ENCODE measurements at places on chromosomes 11 and 22.

- DNase-seq = no peak
Measured at GRCh38 chr11:5922749-5923426, 19.2 kb upstream of the OR56A3 start.

DNA sequence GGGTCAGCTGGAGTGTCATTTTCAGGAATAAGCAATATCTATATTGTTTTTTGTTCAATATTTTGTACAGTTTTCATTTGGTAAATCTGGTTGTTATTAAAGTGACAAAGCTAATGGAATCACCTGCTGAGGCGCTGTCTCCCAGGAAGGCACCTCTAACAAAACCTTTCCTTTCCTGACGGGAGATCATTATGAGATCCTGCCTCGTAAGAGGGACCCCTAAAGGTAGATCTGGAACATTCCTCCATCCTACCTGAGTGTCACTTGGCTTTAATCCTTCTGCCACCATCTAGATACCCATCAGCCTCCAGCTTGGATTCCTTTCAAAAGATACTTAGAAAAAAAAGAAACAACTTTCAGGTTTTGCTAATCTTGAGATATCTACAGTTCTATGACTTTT, 157.7 kb downstream of the FAT3 start:
- no peak for DNase-seq

- DNase-seq = no peak
Measured at GRCh38 chr11:65133724-65134123, 595 bp downstream of the SYVN1 start.

DNA sequence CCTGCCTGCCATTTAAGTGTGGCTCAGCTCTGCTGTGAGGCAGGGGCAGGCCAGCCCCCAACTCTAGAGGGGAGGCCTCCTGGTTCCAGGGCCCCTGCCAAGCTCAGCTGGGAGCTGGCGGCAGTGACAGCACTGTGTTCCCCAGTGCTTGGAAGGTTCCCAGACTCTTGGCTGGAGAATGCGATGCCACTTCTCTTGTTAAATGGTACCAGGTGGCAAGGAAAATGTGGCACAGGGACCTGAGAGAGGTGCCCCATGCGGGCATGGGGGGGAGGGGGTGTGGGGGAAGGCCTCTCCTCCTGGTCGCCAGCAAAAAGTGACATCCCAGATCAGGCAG, 8.4 kb upstream of the TNFRSF13C start:
- DNase-seq = no peak

- DNase-seq = no peak
Measured at GRCh38 chr22:47166446-47167016, 404.1 kb downstream of the TBC1D22A start.

GRCh38 chr22:19397734-19398104, 33.8 kb downstream of the HIRA start:
- DNase-seq = no peak

DNA sequence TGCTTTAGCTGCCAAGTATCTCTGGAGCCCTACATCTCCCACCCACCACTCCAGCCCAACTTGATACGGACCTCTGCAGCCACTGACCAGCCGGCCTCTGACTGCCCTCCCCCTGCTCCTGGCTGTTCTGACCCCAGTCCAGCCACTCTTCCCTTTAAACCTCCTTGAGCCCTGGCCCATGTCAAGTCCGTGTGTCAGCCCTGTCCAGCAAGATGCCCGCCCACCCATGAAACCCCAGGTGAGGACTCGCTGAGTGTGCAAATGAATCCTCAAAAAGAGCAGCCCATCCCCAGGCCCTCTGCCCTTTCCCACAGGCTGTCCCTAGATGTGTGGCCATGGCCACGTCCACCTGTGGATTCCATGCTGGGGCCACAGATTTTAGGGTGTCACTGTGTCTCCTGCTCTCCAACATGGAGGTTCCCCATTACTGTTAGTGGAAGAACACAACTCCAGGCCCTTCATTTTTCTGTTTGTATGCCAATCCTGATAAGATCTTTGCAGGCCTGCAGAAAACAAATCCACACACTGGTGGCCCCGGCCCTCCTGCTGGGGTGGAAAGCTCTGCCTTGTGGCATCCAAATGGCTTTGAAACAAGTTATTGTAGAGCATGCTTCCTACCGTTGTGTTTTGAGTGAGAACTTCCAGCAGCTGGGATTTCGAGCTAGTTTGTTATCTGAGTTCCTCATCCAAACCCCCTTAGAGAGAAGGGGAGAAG, 22.7 kb upstream of the ADORA2A start:
- no peak for DNase-seq

DNA sequence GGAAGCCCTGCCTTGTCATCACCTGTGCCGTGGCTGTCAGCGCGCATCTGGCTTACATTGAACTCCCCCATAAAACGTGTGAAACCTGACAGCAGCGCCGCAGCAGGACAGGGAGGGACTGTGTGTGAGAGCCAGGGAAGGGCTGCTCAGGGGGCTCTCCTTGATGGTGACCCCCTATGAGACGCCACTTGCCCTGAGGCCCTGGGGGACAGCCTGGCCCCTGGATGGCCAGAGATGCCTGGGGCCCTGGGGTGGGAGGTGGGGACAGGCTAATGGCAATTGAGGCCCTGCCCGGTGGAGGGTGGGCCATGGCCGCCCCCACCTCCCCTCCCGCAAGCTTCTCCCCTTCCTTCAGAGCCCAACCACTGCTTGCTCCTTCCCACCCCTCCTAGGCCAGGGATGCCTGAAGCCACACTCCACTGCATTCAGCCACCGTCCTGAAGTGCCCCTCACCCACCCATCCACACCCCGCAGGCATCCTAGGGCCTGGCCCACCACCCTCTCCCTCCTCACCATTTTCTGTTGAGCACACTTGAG, 35.3 kb upstream of the KCNQ1OT1 start:
- DNase-seq = no peak

GRCh38 chr11:11505692-11506091, 116.1 kb downstream of the GALNT18 start:
- no peak for DNase-seq

GRCh38 chr22:43851058-43851978, 11.0 kb downstream of the SULT4A1 start:
- DNase-seq = no peak

DNA sequence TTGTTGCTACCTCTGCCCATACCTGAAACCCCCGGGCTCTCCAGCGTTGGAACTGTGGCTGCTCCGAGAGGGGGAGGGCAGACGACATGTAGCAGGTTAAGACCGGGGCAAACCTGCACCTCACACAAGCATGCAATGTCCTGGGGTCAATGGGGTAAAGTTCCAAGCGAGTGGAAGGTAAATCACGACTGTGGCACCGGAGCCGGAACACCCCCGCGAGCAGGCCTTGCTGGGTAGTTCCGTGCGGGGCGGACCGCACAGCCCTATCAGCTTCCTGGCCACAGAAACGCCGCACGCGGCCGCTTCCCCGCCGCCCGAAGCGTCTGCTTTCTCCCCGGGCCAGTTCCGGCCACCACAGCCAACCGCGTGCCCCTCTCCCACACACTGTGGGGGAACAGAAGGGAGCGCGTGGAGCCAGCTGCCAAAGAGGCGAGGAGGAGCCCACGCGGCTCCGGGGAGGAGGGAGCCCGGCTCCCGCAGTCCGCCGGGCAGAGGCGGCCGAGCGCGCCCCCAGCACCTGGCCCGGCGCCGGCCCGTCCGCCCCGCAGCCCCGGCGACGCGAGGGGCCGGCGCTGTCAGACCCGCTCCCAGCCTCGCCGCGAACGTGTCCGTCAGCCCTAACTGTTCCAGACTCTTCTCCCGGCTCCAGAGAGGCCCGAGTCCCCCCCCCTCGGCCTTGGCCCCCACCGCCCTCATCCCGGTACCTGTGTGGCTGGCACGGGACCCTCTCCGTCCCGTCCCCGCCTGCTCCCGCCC, 1.6 kb downstream of the SPTBN2 start:
- DNase-seq = no peak

DNA sequence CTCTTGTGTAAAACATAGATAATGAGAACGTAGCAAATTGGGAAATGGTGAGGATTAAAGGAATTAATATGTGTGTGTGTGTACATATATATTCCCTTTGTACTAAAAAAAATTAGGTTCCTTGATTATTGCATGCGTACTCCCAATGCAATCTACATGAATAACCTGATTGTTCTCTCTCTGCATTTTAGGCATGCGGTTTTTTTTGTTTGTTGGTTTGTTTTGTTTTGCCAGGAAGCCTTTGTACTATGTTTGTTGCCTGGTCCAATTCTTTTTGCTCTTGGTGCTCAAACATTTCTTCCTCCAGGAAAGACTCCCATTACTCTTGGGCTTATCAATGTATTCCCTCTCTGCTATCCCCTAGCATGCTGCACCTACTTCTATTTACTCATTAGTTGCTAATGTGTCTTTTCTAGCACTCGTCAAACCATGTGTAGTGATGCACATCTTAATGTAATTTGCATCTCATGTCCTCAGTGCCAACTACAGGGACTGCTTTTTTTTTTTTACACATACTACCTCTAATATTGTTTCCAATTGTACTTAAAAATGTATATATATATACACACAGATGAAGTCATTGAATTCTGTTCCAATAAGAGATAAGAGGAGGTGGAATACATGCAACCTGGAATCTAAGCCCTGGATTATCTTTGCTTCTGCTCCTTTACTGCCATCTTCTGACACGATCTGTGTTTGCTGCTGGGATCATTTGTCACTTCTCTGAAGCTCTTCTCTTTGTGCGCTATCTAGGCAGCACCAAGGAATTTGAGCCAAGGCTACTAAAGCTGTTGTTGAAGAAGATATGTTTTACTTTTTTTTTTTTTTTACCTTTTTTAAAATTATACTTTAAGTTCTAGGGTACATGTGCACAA, 197.2 kb upstream of the ANO3 start:
- DNase-seq = no peak

DNA sequence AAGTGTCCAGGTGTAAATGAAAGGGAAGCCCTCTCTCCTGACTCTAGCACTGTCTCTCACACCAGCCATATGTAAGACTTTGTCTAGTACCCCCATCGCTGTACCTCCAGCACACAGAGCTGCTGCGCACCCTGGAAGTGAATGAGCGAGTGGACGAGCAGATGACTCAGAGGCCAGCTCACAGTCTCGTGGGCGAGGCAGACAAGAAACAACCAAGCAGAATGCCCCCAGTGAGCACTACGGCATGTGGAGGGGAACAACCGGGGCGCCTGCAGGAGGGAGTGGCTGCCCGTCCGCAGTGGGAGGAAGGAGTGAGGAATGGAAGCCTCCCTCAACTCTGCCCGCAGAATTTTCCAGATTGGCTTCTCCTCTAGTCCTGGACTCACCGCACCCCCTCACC, 46.4 kb downstream of the MCM5 start:
- peak; percentile 61 for DNase-seq

- DNase-seq = no peak
Measured at GRCh38 chr22:45731798-45732495, 60.3 kb downstream of the ATXN10 start.

GRCh38 chr11:47377571-47378009, 757 bp downstream of the SPI1 start:
- DNase-seq = no peak

DNA sequence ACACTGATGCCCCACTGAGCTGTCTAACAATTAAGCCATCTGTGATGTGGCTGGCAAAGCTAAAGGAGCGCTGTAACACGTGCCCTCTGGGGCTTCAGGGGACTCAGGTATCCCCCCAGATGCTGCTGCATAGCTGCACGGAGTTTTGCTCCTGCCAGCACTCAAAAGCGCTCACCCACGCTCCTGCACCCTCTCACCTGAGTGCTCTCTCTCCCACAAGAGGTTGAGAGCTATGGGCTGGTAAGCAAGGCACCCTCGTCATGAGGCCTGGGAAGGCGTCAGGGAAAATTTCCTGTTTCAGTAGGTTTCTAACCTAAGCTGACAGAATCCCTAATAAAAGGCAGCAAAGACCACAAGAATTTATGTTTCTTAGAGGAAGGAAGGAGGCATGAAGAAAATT, 850.3 kb downstream of the OPCML start:
- DNase-seq = no peak

GRCh38 chr22:50731811-50732624, 6.0 kb upstream of the ACR start:
- peak; percentile 8 for DNase-seq

GRCh38 chr11:83363312-83363711, 77.1 kb upstream of the CCDC90B start:
- no peak for DNase-seq

DNA sequence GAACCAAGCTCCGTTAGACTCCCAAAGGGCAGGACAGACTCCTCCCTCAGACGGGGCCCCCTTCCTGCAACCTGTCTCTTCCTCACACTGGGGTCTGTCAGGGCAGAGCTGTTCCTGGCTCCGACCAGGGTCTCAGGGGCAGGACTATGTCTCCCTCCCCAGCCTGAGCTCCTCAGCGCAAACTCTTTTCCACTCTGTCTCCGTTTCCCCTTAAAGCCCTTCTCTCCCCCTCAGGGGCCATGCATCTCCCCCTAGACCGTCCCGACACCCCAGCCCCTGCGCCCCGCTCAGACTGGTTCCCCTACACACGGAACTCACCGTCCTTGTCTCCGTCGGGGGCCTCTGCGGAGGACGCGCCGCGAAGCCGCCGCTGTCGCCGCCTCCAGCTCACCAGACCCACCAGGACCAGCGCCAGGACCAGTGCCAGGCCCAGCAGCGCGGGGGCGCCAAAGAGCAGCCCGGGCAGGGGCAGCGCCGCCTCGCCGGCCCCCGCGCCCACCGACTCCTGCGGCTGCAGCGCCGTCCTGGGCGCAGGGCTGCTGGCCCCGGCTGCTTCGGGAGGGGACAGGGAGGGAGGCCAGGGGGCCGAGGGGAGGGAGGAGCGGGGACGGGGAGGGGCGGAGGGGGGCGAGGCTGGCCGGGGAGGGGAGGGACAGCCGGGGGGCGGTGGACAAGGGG, 684 bp downstream of the TNFRSF13C start:
- no peak for DNase-seq

DNA sequence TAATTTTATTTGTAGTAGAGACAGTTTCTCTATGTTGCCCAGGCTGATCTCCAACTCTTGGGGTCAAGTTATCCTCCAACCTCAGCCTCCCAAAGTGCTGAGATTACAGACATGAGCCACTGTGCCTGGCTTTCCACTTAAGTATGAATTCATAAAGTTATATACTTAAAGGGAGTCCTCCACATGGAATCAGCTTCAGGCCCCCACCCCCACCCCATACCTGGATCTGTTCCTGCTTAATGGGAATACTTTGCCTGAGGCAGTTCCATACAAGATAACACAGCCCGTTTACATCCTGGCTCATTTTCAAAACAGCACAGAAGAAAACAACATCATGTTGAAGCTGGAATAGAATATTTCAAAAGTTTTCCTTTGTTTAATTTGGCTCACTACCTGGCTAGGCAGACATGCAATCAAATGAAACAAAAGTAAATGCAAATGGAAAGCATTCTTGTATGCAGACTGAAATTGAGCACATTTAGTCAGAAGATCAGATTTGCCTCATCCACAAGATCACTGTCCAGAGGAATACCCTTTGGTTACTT, 82.4 kb downstream of the FAT3 start:
- DNase-seq = no peak

DNA sequence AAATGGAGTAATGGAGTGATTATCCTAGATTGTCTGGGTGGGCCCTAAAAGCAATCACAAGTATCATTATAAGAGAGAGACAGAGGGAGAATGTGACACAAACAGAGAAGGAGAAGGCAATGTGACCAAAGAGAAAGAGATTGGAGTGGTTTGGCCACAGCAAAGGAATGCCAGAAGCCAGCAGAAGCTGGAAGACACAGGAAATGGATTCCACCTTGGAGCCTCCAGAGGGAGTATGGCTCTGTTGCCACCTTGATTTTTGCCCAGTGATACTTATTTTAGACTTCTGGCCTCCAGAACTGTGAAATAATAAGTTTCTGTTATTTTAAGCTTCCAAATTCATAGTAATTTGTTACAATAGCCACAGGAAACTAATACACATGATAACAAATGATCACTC, 36.8 kb upstream of the OR5P2 start:
- DNase-seq = no peak
